ENCODE measurements at places on chromosomes 11 and 22.

DNA sequence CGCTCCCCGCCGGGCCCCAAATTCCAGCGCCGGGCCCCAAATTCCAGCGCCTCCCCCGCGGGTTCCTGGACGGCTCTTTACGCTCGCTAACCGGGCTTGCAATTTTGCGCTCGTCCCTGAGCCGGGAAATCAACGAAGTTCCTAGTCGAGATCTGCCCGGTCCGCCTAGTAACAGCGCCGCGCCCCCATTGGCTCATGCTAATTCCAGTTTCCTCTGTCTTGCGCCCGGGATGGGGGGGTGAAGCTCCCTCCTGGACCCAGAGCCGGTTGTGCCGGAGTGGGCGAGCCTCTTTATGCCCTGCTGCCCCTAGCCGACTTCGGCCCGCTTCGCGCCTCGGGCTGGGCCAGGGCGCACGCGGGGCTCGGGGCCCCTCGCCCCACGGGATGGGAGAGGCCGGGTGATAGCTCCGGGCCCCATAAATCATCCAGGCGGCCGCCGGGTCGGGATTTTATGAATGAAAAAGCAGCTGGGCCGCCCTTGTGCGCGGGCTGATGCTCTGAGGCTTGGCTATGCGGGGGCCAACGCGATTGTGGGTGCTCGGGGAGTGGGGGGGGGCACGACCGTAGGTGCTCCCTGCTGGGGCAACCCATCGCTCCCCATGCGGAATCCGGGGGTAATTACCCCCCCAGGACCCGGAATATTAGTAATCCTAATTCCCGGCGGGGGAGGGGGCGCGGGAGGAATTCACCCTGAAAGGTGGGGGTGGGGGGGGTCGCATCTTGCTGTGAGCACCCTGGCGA is 1.8 kb upstream of the CCND1 start:
- DNase-seq: no peak

DNA sequence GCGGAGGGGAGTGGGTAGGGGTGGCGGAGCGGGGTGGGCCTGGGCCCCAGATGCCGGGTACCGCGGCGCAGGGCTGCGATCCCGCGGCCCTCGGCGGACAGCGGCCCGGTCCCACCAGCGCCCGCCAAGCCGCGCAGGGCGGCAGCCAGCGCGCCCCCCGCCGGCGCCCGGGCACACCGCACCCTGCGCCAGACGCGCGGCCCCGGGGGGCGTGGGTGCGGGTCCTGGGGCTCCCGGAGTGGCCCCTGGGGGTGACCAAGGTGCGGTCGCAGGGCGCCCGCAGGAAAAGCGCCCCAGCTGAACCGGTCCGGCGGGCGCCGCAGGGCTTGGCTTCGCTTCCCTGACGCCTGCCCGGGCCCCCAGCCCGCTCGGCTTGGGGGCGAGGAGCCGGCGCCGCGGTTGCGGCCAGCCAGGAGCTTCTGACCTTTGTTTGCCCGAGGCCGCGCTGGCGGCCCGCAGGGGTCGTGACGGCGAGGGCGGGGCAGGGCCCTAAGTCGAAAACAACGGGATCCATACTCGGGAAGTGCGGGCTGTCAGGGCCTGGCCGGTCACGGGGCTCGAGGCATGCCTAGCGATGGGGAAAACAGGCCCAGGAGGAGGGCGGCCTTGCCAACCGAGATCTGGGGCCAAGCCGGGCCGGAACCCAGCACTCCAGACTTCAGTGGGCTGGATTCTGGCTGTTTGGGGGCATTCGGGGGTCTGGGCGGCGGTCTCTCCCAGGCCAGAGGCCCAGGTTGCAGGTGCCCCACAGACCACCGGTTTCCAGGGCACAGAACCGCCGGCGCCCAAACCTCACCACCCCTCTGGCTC is 581 bp upstream of the AP5B1 start:
- DNase-seq: no peak

- no peak for DNase-seq
Measured at GRCh38 chr11:112579282-112579681, 318.6 kb upstream of the PLET1 start.

DNA sequence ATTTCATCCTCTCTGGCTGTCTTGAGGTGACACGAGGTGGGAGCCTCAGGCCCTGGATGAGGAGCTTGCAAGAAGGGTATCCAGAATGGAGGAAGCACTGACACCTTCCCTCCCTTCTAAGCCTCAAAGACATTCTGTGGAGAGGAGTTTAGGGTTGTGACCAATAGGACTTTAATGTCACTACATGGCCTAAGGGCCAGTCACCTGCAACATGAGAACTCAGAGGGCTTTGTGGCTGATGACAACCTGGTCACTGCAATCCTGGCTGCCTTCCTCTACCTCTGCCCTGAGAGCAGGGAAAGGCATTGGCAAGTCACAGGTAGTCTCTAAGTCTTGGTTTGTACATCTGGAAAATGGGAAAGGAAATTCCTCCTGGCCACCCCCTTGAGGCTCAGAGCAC is 33.7 kb downstream of the PISD start:
- DNase-seq: no peak

Data from stimulated activated CD4-positive, alpha-beta T cell treated with anti-CD3 and anti-CD28 coated beads, Interleukin-15, amount 100 ng/mL, for 48 hours (primary cell).